ENCODE measurements at places on chromosomes 13 and 19. TPM values are rescaled to one million over a fixed set of nuclear protein-coding genes. Genes with fewer than 3 reads are reported as not detected.
A peak's percentile ranks its signal among the peaks of the same experiment; 100 is the strongest.

DNA sequence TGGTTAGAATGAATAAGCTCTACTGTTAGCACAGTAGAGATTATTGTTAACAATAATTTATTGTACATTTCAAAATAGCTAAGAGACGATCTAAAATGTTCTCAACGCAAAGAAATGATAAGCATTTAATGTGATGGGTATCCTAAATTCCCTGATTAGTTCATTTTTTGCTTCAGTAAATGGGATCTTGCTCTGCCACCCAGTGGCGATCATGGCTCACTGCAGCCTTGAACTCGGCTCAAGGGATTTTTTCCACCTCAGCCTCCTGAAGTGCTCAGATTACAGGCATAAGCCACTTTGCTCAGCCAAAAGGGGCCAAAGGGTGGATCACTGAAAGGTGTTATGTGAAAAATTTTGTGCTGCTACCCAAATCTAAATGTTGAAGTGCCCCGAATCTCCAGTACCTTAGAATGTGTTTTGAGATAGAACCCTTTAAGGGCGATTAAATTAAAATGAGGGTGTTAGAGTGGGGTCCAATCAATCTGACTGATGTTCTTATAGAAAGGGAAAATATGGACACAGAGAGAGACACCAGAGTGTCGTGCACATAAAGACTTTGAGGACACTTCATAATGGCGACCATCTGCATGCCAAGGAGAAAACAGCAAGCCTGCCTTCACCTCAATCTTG is 31.5 kb upstream of the ZNF766 start:
- DNase-seq, result peak; percentile 54

- peak; percentile 71 for DNase-seq
Measured at GRCh38 chr19:33795370-33796163, 1.1 kb upstream of the KCTD15 start.

GRCh38 chr13:101916108-101916774 is 463.8 kb downstream of the ITGBL1 start:
- DNase-seq, result no peak

GRCh38 chr19:50311723-50312635 is 17.2 kb downstream of the KCNC3 start:
- no peak for DNase-seq

GRCh38 chr13:40207001-40207478 is 459.4 kb downstream of the FOXO1 start:
- DNase-seq, result no peak

- no peak for DNase-seq
Measured at GRCh38 chr19:2974342-2975041, 2.9 kb upstream of the TLE6 start.

DNA sequence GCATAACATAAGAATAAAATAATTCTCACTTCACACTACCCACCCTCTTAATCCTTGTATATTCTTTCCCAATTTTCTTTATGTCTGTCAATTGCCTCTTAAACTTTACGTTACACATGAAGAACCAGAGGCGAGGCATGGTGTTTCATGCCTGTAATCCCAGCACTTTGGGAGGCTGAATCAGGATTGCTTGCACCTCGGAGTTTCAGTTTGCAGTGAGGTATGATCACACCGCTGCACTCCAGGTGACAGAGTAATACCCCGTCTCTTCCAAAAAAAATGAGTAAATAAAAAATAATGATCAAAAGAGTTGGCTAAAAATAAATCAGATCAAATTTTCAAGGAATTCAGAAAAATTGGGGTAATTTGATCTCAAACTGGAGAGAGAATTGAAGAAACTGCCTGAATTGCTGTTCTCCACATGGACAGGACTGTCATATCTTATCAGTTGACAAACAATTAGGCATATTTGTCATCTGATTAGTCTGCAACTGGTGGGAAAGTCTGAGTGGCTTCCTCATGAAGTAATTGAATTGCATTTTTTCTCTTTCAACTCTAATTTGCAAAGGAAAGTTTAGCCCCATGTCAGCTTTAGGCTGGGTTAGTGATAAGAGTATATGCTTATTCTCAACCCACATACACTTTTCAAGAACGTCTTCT is 302.9 kb downstream of the ITGBL1 start:
- no peak for DNase-seq

The YJEFN3 gene
- 1.4 TPM for total RNA-seq
